ENCODE measurements at places on chromosomes 5 and 9.

- no peak for DNase-seq
Observed at GRCh38 chr9:134983506-134984371, 66.0 kb upstream of the FCN1 start.

DNA sequence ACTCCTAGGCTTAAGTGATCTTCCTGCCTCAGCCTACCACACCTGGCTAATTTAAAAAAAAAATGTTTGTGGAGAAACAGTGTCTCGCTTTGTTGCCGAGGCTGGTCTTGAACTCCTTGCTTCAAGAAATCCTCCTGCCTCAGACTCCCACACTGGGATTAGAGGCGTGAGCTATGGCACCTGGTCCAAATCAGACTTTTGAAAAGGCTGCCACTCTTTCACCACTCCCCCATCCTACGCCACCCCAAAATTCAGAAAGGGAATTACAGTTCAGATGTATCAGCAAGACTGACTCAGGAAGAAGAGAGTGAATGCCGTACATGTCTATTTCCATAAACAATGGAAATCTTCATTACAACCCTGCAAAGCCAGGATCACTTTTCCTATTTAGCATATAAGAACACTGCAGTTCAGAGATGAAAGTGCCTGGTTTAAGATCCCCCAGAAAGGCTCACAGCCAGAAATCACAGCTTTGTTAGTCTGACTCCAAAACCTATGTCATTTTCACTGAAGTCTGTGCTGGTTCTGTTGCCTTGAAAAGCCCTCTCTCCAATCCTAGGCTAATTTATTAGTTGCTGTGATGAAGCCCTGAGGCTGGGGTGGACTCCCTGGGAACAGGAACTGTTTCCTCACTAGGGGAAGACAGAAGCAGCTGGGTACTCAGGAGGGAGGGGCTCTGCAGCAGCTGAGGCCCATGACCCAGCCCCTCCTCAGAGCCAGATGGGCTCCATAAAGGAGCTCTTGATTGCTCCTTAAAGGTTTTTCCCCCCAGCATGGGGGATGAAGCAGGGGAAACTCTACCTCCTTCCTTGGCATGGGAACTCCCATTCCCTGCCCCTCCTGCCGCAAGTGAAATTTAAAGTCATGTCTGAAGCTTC, 3.1 kb downstream of the FBLL1 start:
- no peak for DNase-seq

DNA sequence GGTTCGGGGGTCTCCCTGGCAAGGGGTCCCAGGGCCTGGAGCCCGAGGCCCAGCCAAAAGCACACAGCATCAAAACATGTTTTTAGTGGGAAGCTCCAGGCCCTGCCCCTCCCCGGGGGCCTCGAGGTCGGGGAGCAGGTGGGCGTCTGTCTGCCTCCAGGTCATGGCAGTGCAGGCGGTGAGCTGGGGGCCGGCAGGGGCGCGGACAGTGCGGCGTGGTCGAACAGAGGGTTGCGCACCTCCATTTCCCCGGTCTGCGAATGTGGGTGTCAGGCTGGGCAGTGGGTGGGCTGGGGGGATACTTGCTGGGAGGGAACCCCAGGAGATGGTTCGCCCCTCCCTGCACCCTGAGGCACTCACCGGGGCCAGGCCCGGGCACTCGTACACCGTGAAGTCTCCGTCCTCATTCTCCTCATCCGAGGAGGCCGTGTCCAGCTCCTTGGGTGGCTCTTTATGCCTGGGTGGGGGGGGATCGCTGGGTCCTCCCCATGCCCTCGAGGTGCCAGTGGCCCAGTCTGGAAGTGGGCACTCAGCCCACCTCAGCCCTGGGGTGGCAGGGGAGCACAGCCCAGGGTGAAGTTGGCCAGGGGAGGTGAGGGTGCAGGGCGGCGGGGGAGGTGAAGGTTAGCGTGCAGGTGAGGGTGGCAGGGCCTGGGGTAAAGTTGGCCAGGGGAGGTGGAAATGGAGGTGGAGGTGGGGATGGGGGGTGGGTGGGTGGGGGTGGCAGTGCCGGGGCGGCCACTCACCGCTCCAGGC, 6.2 kb downstream of the NPDC1 start:
- no peak for DNase-seq

DNA sequence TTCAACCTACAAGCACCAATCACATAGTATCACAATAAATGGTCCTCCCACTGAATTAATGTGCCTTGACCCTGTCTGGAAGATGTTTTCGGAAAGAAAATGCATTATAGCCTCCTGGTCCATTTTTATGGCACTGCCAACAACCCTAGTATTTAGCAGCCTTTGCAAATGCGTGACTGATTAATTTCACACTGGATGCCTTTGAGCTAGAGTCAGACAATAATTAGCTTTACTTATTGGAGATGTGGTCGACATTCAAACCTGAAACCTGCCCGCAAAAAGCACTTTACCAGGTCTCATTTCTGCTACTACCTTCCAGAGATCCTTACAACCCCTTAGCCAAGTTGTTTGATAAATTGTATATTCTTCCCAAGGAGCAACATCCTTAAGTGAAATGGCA, 119.3 kb upstream of the DPYSL3 start:
- DNase-seq: no peak

DNA sequence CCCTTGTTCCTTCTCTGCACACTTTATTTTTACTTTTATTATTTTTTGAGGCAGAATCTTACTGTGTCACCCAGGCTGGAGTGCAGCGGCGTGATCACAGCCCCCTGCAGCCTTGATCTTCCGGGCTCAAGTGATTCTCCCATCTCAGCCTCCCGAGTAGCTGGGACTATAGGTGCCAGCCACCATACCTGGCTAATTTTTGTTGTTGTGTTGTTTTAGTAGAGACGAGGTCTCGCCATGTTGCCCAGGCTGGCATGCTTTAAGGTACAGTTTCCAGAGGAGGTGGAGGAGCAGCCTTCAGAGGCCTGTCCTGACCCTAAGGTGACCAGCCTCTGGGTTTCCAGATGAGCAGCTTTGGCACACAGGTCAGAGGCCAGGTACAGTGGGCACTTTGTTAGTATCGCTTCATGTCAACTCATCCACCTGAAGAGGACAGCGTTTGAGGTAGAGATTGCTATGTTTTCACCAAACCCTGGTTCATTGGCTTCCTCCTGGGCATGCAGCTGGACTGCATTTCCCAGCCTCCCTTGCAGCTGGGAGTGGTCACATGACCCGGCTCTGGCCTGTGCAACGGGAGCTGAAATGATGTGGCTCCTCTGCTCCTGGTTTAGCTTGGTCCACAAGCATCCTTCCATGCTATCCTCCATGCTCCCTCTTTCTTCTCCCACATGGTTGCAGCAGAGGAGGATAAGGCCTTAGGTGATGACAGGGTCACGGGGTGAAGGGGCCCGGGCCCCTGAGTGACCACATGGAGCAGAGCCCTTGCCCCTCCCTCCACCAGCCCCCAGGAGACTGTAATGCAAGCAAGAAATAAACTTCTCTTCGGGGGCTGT, 139.3 kb upstream of the IER5L start:
- no peak for DNase-seq

DNA sequence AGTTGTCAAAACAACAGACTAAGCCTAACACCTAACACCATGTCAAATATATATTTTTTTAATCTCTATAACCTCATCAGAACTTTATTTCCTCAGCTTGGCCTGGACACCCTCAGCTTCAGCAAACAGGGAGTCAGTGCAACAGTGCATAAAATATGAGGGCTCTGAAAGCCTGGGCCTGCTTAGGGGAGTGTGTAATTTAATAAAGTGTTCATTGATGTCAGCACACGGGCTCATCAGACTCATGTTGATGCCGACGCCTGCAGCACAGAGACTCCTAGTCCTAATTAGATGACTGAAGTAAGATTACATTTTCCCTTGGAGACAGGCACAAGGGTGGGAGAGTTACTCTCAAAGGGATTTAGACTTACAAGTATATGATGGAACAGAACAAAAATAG, 37.8 kb downstream of the CDH10 start:
- DNase-seq: no peak

DNA sequence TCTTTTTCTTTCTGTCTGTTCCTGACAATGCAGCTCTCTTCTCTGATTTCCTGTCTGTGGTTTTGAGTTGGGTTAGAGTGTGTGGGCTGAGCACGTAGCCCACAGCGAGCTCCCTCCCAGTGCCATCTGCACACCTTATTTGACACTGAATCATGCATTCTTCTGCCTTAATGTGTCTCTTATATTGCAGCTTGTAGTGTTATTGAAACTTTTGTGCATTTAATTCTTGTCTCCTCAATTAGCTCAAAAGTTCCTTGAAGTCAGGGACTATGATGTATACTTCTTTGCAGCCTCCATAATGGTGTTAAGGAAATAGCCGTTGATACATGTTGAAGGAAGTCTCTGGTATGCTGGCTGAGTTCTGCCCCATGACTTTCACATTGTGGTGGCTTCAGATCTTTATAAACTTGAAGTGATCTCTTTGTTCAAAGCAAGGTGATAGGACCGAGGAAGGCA, 576.2 kb upstream of the CLINT1 start:
- DNase-seq: no peak

GRCh38 chr5:55104946-55105701, 2.7 kb downstream of the GZMA start:
- no peak for DNase-seq

All from NCI-H460 (cell line).